H7 (cell line): ENCODE measurements at places on chromosomes 6 and 20. TPM values are rescaled to one million over a fixed set of nuclear protein-coding genes. Genes with fewer than 3 reads are reported as not detected.

DNA sequence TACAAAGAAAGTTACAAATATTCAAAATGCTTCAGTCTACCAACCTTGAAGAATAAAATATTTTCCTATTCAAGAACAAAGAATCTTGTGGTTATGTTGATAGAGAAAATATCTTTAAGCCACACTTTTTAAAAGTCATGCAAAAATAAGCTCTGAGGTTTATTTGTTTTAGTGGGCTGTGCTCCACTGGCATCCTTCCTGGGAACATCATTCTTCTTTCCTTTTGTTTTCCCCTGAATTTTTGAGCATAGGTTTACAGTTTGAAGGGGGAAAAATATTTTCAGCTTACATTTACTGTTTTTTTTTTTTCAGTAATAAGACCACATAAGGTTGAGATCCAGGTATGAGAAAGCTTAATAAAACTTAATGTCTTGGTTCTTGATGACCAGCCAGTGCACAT, 72.0 kb upstream of the BACH2 start:
- DNase-seq: no peak

GRCh38 chr6:55379471-55379870, 52.2 kb downstream of the GFRAL start:
- no peak for DNase-seq

DNA sequence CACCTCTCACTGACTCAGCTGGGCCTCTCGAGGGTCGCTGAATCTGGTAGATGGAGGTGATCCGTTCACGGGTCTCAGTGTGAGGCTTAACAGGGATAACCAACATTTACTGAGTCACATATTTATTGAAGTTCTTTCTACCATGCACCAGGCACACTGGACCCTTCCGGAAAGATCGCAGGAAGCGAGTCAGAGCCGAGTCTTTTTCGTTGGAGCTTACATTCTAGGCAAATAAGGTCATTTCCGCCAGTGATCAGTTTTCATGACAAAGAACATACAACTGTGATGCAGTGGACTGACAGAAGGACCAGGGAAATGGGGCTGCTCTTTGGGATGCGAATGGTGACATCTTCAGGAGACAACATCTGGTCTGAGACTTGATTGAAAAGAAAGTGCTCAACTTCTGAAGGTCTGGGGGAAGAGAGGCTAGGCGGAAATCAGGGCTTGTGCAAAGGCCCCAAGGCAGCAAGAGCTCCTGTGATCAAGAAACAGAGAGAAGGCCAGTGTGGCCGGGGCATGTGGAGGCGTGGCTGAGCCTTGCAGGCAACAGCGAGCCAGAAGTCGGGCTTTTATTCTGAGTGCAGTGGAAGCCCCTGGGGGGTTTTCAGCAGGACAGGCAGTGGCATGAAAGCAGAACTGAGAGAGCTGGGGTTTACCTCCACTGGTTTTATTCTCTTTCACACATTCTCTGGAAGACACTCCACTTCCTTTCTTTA, 56.7 kb downstream of the APCDD1L start:
- no peak for DNase-seq

- DNase-seq: no peak
Observed at GRCh38 chr6:162099685-162100084, 627.9 kb downstream of the PRKN start.

DNA sequence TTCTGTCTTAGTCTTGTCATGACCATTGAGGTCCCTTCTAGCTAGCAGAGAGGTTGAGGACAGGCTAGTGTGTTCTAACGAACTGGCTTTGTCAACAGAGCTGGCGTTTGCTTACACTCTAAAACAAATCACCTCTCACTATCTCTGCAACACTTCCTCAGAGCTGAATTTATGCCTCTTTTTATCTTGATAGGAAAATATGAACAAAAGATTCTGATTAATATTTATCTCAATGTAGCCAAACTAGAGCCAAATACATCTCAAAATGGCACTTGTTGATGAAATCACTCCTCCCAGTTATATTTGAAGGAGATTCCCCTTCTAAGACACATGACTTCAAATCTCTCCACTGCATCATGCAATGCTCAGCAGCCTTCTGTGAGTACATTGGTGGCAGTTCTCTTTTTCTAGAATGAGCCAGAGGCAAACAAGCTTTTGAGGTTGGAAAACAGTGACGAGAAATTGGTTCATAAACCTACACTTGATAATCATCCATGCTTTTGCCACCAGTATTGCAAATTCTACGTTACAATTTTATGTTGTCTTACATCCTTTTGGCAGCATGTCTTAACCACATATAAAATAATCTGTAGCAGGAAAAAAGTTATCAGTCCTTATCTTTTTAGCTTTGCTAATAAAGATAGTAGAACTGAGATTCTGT, 615.7 kb upstream of the CITED2 start:
- DNase-seq: no peak

DNA sequence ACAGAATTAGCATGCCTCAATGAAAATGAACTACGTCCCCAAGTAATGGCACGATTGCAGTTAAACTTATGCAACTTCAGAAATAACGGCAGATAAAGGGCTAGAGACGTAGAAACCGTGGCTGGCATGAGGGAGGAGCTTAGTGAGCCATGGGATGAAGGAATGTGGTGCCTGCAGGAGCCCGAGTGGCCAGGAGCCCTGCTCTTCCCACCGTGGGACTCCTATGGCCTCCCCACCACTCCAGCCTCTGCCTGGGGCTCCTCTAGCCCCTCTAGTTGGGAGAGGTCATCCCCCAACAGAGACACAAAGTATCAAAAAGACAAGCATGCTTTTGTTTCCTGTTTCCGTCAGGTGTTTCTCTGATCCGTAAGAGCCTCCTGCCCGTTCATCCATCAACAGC, 75.1 kb upstream of the BHLHE23 start:
- DNase-seq: no peak

GRCh38 chr6:33217246-33217645, 8.9 kb downstream of the RING1 start:
- no peak for DNase-seq

GRCh38 chr6:151402228-151402627, 10.9 kb upstream of the ZBTB2 start:
- no peak for DNase-seq

GRCh38 chr6:80690551-80691131, 584.2 kb downstream of the BCKDHB start:
- no peak for DNase-seq

GRCh38 chr6:49410564-49410963, 52.5 kb downstream of the MMUT start:
- DNase-seq: no peak

DNA sequence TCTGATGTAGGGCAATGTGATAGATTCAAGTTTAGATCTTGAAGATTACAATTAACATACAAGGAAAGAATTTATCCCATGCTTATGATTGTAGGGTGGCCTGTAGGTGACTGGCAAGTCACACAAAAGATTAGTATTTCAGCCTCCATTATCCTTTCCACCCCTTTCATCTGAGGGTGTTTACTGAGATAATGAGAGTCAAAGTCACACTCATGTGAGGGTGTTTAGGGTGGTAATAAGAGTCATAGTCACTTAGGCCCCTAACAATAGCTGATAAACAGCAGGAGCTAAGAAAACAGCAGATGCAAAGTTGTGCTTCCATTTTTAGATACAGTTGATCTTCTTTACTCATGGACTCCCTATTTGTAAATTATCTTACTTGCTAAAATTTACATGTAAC, 11.4 kb downstream of the FAM184A start:
- DNase-seq: no peak

GRCh38 chr6:132530293-132530974, 7.6 kb upstream of the TAAR9 start:
- peak; percentile 26 for DNase-seq

- DNase-seq: no peak
Observed at GRCh38 chr20:53270792-53271375, 298.7 kb downstream of the TSHZ2 start.

DNA sequence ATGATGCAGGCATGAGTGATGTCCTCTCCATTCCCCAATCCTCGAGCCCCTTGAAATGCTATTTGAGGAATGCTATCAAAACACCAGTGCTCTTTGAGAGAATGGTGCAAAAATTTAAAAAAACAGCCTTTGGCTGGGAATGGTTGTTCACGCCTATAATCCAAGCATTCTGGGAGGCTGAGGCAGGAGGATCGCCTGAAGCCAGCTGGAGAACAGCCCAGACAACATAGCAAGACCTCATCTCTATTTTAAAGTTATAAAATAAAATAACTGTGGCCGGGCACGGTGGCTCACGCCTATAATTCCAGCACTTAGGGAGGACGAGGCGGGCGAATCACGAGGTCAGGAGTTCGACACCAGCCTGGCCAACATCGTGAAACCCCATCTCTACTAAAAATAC, 4.2 kb upstream of the VARS1 start:
- no peak for DNase-seq

GRCh38 chr6:105135056-105135455, 44.8 kb downstream of the POPDC3 start:
- peak; percentile 31 for DNase-seq

DNA sequence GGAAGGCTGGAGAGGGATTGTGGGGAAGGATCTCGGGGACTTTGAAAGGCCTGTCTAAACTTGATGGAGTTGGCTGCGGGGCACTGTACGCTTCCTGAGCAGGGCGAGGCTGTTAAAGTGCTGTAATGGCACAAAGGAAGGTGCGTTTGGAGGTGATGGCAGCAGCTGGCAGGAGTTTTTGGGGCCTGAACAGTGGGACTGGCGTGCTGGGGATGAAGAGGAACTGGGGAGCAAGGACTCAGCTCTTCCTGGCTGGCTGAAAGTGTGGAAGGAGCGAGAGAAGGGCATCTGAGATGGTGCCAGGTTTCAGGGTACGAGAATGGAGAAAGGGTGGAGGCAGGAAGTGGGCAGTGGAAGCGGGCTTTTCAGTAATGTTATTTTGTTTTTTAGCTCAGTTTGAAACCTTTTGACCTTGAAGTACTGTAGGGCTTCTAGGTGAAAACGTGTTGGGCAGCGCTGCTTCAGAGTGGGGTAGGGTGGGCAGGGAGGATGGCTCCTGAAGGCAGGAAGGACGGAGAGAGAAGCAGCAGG, 8.0 kb downstream of the TMEM181 start:
- DNase-seq: no peak

GRCh38 chr20:58810879-58811250, 39.8 kb downstream of the GNAS-AS1 start:
- no peak for DNase-seq

- no peak for DNase-seq
Observed at GRCh38 chr6:33604941-33605854, 15.9 kb upstream of the ITPR3 start.

GRCh38 chr20:5833309-5833941, 83.2 kb downstream of the SHLD1 start:
- no peak for DNase-seq

GRCh38 chr6:16804546-16805242, 43.4 kb upstream of the ATXN1 start:
- DNase-seq: no peak

DNA sequence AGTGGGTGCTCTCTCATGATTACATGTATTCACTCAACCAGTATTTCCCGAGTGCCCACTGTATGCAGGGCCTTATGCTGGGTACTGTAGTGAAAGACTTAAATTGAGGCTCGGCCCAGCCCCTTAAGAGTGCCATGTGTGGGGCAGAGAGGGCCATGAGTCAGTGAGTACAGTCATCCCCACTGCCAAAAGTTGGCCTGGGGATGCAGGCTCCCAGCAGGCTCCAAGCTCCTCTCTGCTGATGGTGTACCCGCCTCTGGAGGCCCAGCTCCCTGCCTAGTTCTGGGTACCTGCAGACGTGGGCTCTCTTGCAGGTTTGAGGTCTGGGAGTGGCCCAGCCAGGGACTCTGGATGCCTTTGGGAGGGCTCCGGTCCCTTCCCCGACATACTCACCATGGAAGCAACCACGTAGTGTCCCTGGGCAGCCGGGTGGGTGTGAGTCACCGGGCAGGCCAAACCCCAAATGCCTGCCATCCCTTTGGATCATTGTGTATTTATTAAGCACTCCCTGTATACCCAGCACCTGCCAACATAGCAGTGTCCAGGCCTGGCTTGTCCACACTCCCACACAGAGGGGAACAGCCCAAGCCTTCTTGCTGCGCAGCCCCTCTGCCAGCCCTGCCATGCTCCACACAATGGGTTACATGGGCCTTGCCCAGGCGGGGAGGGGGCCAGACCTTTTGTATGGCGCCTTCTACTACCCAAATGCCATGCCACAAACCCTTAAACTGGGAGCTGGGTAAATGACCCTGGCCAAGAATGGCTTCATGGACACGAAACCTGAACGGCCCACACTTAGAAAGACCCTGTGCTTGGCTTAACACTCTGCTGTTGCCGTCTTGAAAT, 153.6 kb downstream of the VEGFA start:
- DNase-seq: no peak

DNA sequence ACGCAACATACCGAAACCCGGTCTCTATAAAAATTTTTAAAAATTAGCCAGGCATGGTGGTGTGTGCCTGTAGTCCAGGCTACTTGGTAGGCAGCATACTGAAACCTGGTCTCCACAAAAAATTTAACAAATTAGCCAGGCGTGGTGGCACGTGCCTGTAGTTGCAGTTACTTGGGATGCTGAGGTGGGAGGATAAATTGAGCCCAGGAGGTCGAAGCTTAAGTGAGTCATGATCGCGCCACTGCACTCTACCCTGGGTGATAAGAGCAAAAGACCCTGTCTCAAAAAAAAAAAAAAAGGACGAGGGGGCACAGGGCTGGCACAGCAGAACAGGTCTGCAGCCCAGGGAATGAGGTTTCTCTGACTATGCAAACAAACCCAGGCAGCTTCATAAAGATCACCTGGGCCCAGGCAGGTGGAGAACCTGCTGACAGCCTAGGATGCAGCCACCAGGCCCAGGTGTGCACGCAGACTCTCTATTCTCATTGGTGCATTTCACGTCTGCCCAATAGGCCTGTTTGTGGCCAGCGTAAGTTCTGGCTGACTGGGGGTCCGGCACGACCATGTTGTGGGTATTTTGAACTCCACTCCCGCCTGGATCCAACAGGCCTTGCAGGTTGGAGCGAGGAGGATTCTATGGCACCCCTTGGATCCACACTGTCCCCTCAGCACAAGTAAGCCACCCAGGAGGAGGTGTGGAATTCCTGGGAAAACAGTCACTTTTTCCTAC, 204.5 kb downstream of the PREX1 start:
- DNase-seq: no peak

DNA sequence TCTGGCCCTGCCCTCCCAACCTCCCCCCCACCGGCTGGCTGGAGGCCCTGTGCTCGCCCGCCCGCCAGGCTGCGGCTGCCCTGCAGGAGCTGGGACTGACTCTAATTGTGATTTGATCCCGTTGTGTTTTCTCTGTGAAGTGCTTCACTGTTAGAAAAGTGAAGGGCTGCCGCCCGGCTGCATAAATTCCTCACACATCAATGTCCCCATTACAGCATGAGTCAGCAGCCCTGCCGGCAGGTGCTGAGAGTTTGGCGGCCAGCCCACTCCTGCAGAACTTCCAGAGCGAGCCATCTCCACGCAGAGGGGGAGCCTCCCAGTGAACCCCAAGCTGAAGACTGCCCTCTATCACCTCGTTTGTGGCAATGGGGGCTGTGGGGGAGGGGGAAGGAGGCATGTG, 137.9 kb downstream of the DLL1 start:
- peak; percentile 78 for DNase-seq

C20orf204 gene
- total RNA-seq: 1.1 and 1.6 TPM in 2 replicates

HLA-DMB gene
- total RNA-seq: 0.17 and 0.55 TPM in 2 replicates

SLC17A3 gene
- not detected in 2 replicates for total RNA-seq

PMEPA1 gene
- 17.8 and 25.1 TPM in 2 replicates for total RNA-seq

PCMT1 gene
- total RNA-seq: 104 and 118 TPM in 2 replicates
